ENCODE measurements at places on chromosomes 16 and 17.

DNA sequence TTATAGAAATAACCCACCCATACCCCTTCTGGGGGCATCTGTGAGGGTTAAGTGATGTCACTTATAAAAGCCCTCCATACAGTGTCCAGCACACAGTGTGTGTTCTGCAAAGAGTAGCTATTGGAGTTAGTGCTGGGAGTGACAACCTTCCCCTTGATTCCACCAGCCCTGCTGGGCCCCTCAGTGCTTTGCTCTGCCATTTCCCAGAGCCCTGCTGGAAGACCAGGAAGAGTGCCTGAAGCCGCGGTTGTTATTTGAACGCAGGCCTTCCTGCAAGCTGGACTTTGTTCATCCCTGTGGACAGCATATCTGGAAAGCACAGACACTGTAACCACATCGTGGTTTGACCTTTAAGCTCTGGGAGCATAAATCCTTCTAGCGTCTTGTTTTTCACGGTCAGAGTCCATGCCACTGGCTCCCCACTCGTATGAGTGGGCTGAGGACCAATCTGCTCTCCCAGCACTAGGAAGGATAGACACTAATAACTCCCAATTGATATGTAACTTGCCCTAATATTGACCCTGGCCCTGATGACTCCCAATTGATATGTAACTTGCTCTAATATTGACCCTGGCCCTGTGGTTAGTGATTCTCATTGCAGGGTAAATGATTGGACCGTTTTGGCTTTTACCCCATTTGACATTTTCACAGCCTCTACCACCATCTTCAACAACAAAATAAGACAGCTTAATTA is 297.1 kb upstream of the MAF start:
- no peak overlapping the region for H3K27ac ChIP-seq
- H3K4me3 ChIP-seq = no peak overlapping the region
- H3K4me1 ChIP-seq = no peaks in the 10 kb centered on the region
- no peaks in the 10 kb centered on the region for H3K27me3 ChIP-seq
- no peak for DNase-seq

GRCh38 chr17:59391021-59391420 is 59.6 kb downstream of the YPEL2 start:
- peaks cover 16% of the 10 kb centered on the region for H3K36me3 ChIP-seq
- peaks cover 13% of the 10 kb centered on the region for H3K4me1 ChIP-seq
- no peak for DNase-seq
- no peak overlapping the region for H3K4me3 ChIP-seq

GRCh38 chr16:85960486-85961046 is 61.6 kb downstream of the IRF8 start:
- peaks cover 2% of the 10 kb centered on the region for H3K27me3 ChIP-seq
- no peaks in the 10 kb centered on the region for H3K36me3 ChIP-seq
- H3K4me3 ChIP-seq = no peak overlapping the region

GRCh38 chr16:85935391-85935973 is 36.5 kb downstream of the IRF8 start:
- H3K27me3 ChIP-seq = no peaks in the 10 kb centered on the region
- DNase-seq = no peak
- H3K27ac ChIP-seq = peak overlapping the region; percentile 98
- H3K4me3 ChIP-seq = peak overlapping the region; percentile 80
- peaks cover 5% of the 10 kb centered on the region for H3K36me3 ChIP-seq

DNA sequence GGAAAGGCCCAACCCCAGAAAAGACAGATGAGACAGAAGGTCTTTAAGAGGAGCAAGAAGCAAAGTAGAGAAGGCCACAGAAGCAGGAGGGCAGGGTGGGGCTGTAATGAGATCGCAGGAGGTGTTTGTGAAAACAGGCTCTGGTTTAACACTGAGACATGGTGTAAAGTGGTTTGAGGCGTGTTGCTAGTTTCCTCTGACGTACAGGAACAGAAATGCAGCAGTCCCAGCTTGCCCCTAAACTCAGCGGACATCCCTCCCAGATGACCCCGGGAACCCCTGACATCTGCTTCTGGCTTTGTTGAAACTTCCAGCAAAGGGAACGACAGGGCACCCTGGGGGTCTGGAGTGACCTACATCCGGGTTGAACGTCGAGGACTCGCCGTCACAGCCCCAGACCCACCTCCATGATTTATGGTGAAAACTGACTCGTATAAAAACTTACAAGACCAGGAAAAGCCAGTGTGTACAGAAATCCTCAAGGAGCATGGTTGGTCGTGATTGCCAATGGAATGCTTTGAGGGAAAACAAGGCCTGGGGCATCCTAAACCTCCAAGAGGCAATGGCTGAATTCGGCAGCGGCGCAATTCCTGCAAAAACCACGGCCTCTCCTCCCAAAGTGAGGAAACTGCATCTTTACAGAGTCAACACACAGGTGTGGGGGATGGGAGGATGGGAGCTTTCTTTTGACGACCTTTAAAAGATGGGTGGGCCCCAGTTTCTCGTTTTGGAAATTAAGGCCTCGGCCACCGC is 25.8 kb downstream of the LITAF start:
- peak; percentile 83 for DNase-seq
- peaks cover 47% of the 10 kb centered on the region for H3K36me3 ChIP-seq
- H3K4me3 ChIP-seq = peak overlapping the region; percentile 76
- H3K27ac ChIP-seq = peak overlapping the region; percentile 93

DNA sequence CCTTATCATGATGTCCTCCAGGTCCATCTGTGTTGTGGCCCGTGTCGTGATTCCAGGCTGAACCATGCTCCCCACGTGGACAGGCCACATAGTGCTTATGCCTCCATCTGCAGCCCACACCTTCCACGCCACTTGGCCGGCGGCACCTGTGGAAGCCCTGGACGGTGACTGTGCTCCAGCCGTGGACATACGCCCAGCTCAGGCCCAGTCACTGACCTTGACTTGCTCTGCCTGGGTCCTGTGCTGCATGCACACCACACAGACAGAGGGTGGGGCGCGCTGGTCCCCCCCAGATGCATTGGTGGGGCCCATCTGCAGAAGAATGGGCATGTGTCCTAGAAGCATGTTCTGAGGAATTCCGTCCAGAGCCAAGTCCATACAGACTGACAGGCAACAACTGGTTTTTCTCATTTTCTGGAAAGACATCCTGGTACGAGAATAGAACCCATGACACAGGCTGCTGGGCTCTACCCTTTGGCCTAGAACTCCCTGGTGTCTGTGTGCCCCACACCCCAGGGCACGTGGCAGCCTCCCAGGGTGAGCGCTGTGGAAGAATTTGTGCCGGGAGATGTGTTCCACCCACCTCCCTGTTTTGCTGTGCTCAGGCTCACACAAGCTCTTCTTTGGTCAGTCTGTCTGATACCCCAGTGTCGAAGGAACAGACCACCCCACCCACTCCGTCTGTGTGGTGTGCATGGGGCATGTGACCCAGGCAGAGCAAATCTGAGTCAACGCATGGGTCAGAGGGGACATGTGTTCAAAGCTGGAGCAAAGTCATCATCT is 39.5 kb downstream of the GPT2 start:
- no peak overlapping the region for H3K4me3 ChIP-seq
- no peaks in the 10 kb centered on the region for H3K4me1 ChIP-seq
- H3K27ac ChIP-seq = no peak overlapping the region
- no peak for DNase-seq
- H3K27me3 ChIP-seq = no peaks in the 10 kb centered on the region

- H3K4me1 ChIP-seq = peaks cover 50% of the 10 kb centered on the region
- peak overlapping the region; percentile 76 for H3K27ac ChIP-seq
- H3K27me3 ChIP-seq = no peaks in the 10 kb centered on the region
- H3K4me3 ChIP-seq = no peak overlapping the region
- peaks cover 39% of the 10 kb centered on the region for H3K36me3 ChIP-seq
These were observed 24.9 kb downstream of the SAP30BP start for GRCh38 chr17:75691801-75692626.

- H3K36me3 ChIP-seq = no peaks in the 10 kb centered on the region
- no peaks in the 10 kb centered on the region for H3K4me1 ChIP-seq
- H3K4me3 ChIP-seq = no peak overlapping the region
- H3K27me3 ChIP-seq = peaks cover 4% of the 10 kb centered on the region
- H3K27ac ChIP-seq = no peak overlapping the region
- no peak for DNase-seq
These were observed 9.2 kb upstream of the ACSF3 start for GRCh38 chr16:89084411-89084810.

DNA sequence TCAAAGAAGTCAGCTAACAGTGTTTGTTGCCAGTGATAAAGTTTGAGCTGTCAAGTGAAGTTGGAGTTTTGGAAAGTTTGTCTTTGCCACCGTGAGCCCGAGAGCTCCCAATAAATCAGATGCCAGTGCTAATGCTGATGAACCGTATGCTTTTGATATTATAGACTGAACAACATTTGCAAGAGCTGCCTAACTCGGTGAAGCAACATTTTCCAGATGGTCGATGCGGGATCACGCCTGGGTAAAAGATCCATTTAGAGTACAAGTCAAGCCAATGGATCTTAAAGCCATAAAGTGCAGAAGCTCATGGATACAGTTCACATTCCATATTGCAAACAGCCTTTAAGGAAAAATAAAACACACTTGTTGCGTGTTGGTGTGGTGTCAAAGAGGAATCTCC is 9.6 kb downstream of the BANP start:
- no peaks in the 10 kb centered on the region for H3K27me3 ChIP-seq
- no peak overlapping the region for H3K27ac ChIP-seq
- H3K4me3 ChIP-seq = no peak overlapping the region

DNA sequence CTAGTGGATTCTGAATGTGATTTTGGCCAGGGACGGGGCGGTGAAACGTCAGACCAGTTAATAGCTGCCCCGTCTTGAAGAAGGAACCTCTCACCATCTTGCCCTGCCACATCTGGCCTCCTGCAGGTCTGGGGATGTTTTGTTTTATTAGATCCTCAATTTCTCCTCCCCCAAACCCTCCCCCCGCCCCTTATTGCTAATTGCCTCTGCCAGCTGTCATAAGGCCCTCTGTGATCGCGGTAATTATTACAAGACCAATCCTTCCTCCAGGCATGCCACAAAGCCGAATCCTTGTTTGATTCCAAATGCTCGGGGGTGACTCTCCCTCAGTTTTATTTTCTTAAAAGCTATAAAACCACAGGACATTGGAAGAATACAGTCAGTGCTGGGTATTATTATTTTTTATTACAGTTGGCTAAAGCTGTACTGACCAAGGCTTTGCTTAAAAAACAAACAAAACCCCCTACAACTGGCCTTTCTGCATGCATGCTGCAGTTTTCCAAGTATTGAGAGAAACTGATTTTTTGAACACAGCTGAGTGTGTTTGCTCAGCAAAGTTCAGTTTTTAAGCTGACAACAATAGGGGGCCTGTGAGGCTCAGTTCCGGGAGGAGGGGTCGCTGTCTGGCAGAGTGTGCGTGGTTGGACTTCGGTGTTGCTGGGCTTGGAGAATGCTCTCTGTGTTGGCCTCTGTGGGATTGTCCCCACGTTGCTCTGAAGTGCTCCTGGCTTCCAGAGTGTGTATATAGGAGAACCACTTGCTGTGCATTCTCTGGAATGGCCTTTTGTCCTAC is 1.7 kb downstream of the KSR1 start:
- H3K27ac ChIP-seq = peak overlapping the region; percentile 76
- peak overlapping the region; percentile 94 for H3K4me3 ChIP-seq
- no peak for DNase-seq
- H3K27me3 ChIP-seq = no peaks in the 10 kb centered on the region

- DNase-seq = peak; percentile 51
- peak overlapping the region; percentile 66 for H3K27ac ChIP-seq
- H3K4me3 ChIP-seq = peak overlapping the region; percentile 13
- H3K27me3 ChIP-seq = no peaks in the 10 kb centered on the region
- peaks cover 12% of the 10 kb centered on the region for H3K36me3 ChIP-seq
These were observed 30.8 kb downstream of the USP10 start for GRCh38 chr16:84730406-84731106.

DNA sequence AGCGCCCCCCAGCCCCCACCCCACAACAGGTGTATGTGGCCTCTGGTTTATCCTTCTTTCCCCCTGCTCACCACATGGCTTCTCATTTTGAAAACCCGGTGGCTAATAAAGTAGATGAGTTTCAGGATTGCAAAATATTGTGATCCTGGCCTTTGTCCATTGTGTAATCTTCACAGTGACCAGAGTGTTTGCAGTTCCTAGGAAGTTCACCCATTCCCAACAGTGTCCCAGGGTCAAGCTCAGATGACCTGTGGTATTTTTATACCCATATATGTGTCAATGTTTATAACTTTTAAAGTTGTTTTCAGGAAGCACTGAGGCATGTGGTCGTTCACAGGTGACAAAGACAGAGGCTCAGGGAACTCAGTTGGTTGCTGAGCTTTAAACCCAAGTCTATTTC is 721.9 kb downstream of the WWOX start:
- H3K27me3 ChIP-seq = no peaks in the 10 kb centered on the region
- no peak overlapping the region for H3K27ac ChIP-seq
- no peak for DNase-seq
- no peaks in the 10 kb centered on the region for H3K4me1 ChIP-seq
- no peaks in the 10 kb centered on the region for H3K36me3 ChIP-seq

- no peaks in the 10 kb centered on the region for H3K36me3 ChIP-seq
- H3K4me3 ChIP-seq = no peak overlapping the region
- no peaks in the 10 kb centered on the region for H3K4me1 ChIP-seq
- H3K27me3 ChIP-seq = no peaks in the 10 kb centered on the region
These were observed 41.3 kb downstream of the ABCA10 start for GRCh38 chr17:69187294-69187693.

GRCh38 chr17:80795754-80796153 is 195.9 kb upstream of the CHMP6 start:
- peaks cover 45% of the 10 kb centered on the region for H3K36me3 ChIP-seq
- H3K27ac ChIP-seq = peak overlapping the region; percentile 33
- no peaks in the 10 kb centered on the region for H3K27me3 ChIP-seq
- peaks cover 43% of the 10 kb centered on the region for H3K4me1 ChIP-seq

- H3K27ac ChIP-seq = no peak overlapping the region
- no peak overlapping the region for H3K4me3 ChIP-seq
- DNase-seq = no peak
- H3K36me3 ChIP-seq = peaks cover 57% of the 10 kb centered on the region
- peaks cover 15% of the 10 kb centered on the region for H3K4me1 ChIP-seq
These were observed 12.9 kb upstream of the TACO1 start for GRCh38 chr17:63587770-63588169.

GRCh38 chr16:67661101-67661761 is 471 bp downstream of the PARD6A start:
- H3K4me3 ChIP-seq = peak overlapping the region; percentile 89
- no peaks in the 10 kb centered on the region for H3K27me3 ChIP-seq
- peak; percentile 52 for DNase-seq

GRCh38 chr16:68499006-68499405 is 40.1 kb upstream of the ZFP90 start:
- peaks cover 4% of the 10 kb centered on the region for H3K4me1 ChIP-seq
- peaks cover 3% of the 10 kb centered on the region for H3K27me3 ChIP-seq
- no peak for DNase-seq
- H3K36me3 ChIP-seq = no peaks in the 10 kb centered on the region
- H3K27ac ChIP-seq = no peak overlapping the region
- H3K4me3 ChIP-seq = no peak overlapping the region

DNA sequence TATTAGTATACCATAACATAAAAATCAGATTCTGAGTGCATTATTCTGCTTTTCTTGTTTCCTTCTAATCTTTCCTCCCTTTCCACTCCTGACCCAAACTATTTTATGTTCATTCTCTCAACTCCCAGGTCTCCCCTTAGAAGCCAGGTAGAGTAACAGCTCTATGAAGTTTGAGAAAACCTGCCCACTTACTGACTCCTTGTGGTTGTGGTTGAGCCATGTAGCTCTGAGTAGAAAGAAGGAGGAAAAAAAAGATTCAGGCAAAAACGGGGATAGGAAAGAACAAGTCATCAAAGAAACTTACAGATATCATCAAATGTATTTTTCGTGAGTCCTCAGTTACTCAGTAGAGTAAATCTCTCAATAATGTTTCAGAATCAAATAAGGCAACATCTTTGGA is 216.7 kb downstream of the PMP22 start:
- no peaks in the 10 kb centered on the region for H3K36me3 ChIP-seq
- DNase-seq = no peak
- H3K27ac ChIP-seq = no peak overlapping the region
- H3K4me3 ChIP-seq = no peak overlapping the region
- peaks cover 6% of the 10 kb centered on the region for H3K27me3 ChIP-seq

- peaks cover 6% of the 10 kb centered on the region for H3K4me1 ChIP-seq
- H3K27ac ChIP-seq = no peak overlapping the region
- no peak overlapping the region for H3K4me3 ChIP-seq
- H3K36me3 ChIP-seq = peaks cover 50% of the 10 kb centered on the region
- DNase-seq = no peak
These were observed 15.4 kb downstream of the UBN1 start for GRCh38 chr16:4862639-4863038.
